ENCODE measurements at places on chromosomes 7 and 10.

- no peak for DNase-seq
These were observed 14.8 kb downstream of the USP54 start for GRCh38 chr10:73576178-73576889.

- DNase-seq = no peak
These were observed 52.3 kb upstream of the DPYSL4 start for GRCh38 chr10:132134241-132135052.

DNA sequence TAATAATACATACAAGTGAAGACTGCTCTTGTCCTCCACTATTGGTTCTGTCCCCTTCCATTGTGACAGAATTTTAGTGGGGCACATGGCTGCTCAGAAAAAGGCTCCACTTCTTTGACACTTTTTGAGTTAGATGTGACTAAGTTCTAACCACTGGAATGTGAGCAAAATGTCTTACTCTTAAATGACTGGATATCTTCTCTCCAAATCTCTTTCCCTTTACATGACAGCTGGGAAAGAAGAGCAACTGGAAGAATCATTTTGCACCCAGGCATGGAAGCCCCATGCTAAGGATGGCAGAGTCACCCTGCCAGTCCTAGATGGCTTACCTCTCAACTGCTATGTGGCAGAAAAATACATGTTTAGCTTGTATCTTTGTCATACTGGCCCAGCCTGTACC, 97.7 kb downstream of the CACNA2D1 start:
- DNase-seq = no peak

DNA sequence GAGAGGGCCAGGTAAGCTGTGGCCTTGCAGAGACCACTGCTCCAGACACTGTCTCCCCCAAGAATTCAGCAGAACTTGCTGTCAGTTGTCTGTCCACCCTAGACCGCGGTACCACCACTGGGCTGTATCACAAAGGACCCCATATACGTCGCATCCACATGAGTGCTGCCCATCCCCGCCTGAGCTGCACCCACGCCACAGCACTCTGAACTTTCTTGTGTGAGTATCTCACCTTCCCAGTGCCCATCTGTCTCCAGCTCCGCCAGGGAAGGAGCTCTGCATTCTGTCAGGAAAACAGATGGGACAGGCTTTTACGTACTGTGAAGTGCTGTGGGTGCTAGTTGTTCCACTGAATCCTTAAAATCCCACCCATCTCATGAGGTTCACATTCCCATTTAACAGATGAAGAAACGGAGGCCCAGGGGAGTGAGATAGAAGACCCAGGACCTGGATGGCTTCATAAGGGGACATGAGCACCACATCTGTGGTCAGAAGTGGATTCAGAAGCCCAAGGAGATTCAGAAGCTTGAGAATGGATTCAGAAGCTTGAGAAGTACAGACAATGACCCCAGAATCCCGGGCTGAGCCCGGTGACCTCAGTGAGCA, 102.5 kb upstream of the ZMIZ1 start:
- no peak for DNase-seq

DNA sequence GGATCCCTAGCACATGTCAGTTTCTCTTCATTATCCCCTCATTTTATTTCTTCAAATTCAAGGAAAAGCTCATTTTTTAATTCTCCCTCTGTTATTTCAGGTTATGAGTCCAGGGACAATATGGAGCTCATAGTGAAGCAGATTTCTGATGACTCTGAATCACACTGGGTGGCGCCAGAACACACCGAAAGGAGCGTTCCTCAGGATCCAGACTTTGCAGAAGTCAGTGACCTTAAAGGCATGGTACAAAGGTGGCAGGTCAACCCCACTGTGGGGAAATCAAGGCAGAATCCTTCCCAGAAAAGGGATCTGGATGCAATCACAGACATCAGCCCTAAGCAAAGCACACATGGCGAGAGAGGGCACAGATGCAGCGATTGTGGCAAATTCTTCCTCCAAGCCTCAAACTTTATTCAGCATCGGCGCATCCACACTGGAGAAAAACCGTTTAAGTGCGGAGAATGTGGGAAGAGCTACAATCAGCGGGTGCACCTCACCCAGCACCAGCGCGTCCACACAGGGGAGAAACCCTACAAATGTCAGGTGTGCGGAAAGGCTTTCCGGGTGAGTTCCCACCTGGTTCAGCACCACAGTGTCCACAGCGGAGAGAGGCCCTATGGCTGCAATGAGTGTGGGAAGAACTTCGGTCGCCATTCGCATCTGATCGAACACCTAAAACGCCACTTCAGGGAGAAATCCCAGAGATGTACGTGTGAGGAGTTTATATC, 21.4 kb downstream of the ZKSCAN5 start:
- no peak for DNase-seq

GRCh38 chr10:29648983-29649268, 14.2 kb upstream of the SVIL start:
- no peak for DNase-seq

- no peak for DNase-seq
These were observed 14.7 kb downstream of the COL1A2 start for GRCh38 chr7:94409200-94409948.

DNA sequence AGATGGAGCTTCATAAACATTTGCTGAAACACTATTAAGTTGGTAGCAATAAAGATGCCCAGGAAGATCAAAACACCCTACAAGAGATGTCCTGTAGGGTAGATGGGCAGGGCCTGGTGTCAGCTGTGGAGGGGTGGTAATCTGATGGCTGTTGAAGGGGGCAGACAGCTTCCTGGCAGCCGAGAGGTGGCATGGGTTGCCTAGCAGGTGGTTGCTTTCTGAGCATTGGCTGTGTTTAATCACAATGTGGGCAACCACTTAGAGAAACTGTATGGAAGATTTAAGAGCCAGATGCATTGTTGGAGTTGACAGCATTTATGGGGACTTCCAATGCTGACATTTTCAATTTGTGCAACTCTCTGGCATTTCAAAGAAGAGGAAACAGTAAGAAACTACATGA, 79.9 kb upstream of the SLC26A5 start:
- no peak for DNase-seq

- no peak for DNase-seq
These were observed 24.4 kb upstream of the SEPHS1 start for GRCh38 chr10:13372524-13372923.

DNA sequence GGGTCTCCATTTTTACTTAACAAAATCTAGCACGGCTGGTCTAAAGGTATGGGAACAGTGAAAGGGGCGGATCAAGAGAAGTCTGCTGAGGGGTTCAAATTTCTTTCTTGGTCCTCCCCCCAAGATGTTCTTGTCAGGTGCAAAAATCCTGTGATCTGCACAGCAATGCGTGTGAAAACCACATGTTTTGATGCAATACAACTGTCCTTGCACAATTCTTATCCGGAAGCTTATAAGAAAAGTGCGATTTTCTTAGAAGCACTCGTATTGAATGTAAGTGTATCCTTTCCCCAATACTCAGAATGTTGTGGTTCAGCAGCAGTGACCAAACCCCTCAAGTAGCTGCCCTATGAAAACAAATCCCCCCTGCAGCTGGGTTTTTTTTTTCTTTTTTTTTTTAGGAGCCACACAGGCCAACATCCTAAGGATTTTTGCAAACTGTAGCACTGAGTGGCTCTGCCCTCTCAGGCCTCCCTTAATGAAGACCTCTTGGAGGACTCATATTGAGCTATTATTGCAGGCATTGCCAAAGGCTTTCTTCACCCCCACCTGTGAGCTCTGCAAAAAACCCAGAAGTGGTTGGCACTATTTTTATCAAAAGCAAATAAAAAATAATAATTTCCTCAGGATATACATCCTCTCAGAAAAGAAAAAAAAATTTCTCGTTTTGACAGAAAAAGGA, 151.9 kb upstream of the ITGB1 start:
- DNase-seq = no peak

- DNase-seq = peak; percentile 74
These were observed 82.4 kb downstream of the ADCYAP1R1 start for GRCh38 chr7:31134246-31135188.

DNA sequence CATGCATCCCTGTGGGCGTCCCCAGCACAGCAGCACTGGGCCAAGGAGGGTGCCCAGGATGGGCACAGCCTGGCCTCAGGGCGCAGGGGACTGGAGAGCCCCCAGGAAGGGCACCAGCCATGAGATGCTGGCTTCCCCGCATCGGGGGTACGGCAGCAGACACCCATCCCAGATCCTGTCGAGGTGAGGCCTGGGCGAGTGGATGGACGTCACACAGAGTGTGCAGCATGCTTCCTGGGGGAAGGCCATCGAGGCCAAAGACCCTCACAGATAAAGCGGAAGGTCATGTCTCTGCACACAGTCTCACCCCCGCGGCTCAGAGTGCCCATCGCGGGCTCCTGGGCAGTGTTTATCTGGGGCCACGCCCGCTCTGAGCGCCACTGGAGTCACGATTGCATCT, 18.8 kb downstream of the ADGRA1 start:
- DNase-seq = no peak

All from activated CD8-positive, alpha-beta memory T cell treated with anti-CD3 and anti-CD28 coated beads, Interleukin-2, amount 50 U/mL, for 48 hours (primary cell).